ENCODE measurements at places on chromosomes 3 and 15.
A peak's percentile ranks its signal among the peaks of the same experiment; 100 is the strongest.

GRCh38 chr15:51750792-51751696 lies at the start of gene TMOD2:
Gene TMOD2, plus strand, starts transcription at chr15:51751597. Its CDS starts 14,845 bp downstream, at chr15:51766442.
- peaks cover 21% of the 10 kb centered on the region for H3K4me1 ChIP-seq
- no peak for DNase-seq
- peak within 1 kb of the TSS; percentile 84 for H3K4me3 ChIP-seq
- peaks cover 14% of the 10 kb centered on the region for H3K27me3 ChIP-seq
- no peak within 1 kb of the TSS for H3K27ac ChIP-seq
- peaks cover 3% of the 10 kb centered on the region for H3K36me3 ChIP-seq

GRCh38 chr3:10507331-10507730 lies 1.9 kb upstream of the ATP2B2 start:
- no peak overlapping the region for H3K4me3 ChIP-seq
- no peaks in the 10 kb centered on the region for H3K36me3 ChIP-seq
- no peaks in the 10 kb centered on the region for H3K4me1 ChIP-seq
- no peak for DNase-seq
- no peak overlapping the region for H3K27ac ChIP-seq

DNA sequence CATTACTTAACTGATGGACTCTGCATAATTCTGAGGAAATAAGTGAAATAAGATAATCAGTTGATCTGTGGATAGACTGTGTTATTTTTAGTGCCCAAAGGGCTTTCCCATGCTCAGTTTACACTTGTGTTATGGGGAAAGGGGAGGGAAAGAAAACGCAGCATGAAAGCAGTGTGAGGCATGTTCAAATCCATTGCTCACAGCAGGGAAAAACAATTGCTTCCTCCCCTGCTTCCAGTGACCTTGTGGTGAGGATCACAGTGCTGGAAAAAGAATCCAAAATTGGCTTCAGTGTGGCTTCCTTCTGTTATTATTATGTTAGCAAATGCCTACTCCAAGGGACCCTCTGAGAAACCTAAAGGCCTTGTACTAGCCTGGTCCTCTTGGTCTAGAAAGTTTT lies 285.1 kb upstream of the CDIN1 start:
- H3K4me3 ChIP-seq, result no peak overlapping the region
- no peak for DNase-seq
- H3K4me1 ChIP-seq, result no peaks in the 10 kb centered on the region

GRCh38 chr15:50206020-50206419 lies 24.0 kb downstream of the SLC27A2 start:
- H3K4me1 ChIP-seq, result no peaks in the 10 kb centered on the region
- no peak overlapping the region for H3K27ac ChIP-seq
- no peak overlapping the region for H3K4me3 ChIP-seq
- no peak for DNase-seq

GRCh38 chr3:53725387-53725995 lies 120.7 kb downstream of the CHDH start:
- H3K27ac ChIP-seq, result no peak overlapping the region
- no peaks in the 10 kb centered on the region for H3K4me1 ChIP-seq
- H3K27me3 ChIP-seq, result peaks cover 4% of the 10 kb centered on the region
- H3K4me3 ChIP-seq, result no peak overlapping the region
- no peaks in the 10 kb centered on the region for H3K36me3 ChIP-seq

DNA sequence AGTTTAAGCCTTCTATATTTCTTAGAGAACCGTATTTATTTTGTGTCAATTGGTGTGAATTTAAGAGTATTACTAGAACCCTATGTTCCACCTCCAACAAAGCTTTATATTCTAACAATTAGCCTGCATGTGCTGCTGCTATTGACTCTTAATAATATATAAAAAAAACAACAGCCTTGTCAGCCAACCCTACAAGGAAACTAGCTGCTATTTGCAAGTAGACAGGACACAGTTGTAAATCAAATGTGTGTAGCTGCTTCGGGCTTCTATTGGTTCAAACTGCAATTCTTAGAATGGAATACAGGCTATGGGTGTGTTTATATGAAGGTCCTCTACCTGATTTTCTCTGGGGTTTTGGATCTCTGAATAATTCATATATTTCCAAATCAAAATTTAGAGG lies 60.7 kb downstream of the ZBTB20 start:
- peaks cover 6% of the 10 kb centered on the region for H3K4me1 ChIP-seq
- no peaks in the 10 kb centered on the region for H3K27me3 ChIP-seq
- no peak overlapping the region for H3K27ac ChIP-seq
- DNase-seq, result no peak

DNA sequence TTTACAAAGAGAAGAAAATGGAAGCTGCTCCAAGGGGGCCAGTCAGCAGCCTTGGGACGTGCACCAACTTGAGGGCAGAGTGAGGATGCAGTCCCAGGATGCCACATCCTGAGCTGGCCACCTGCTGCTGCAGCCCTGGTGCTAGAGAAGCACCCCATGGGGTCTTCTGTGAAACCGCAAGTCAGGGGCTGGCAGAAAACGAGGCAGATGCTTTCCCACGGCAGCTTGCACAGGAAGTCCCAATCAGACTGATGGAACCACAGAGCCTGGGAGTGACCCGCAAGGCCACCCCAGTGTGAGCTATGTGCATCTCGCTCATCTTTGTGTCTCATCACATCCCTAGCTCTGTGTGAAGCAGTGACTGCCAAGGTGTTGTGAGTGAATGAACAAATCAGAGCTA lies 76.5 kb downstream of the NUP210 start:
- peaks cover 75% of the 10 kb centered on the region for H3K4me1 ChIP-seq
- peaks cover 8% of the 10 kb centered on the region for H3K27me3 ChIP-seq
- H3K4me3 ChIP-seq, result peak overlapping the region; percentile 73
- H3K36me3 ChIP-seq, result peaks cover 55% of the 10 kb centered on the region
- peak overlapping the region; percentile 66 for H3K27ac ChIP-seq
- peak; percentile 72 for DNase-seq

DNA sequence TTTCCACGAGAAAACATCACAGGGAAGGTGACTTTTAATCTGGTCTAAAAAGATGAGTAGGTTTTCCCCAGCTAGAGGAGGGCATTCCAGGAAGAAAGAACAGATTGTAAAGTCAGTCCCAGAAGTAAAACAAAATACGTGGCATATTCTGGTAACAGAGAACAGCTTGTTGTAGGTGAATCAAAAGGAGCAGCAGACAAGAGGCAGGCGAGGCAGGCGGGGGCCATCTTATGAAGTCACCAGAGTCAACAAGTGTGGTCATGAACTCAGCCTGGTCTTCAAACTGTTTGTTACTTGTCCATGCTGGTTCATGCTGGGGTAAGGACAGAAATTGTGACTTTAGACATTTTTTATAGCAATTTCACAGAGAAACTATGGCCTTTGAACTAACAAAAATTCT lies 4.0 kb upstream of the POPDC2 start:
- no peak overlapping the region for H3K27ac ChIP-seq
- DNase-seq, result no peak
- no peak overlapping the region for H3K4me3 ChIP-seq
- H3K27me3 ChIP-seq, result peaks cover 2% of the 10 kb centered on the region
- peaks cover 6% of the 10 kb centered on the region for H3K36me3 ChIP-seq

GRCh38 chr3:53223541-53223966 lies 32.3 kb downstream of the TKT start:
- H3K36me3 ChIP-seq, result peaks cover 15% of the 10 kb centered on the region
- no peak for DNase-seq
- H3K27ac ChIP-seq, result no peak overlapping the region
- no peaks in the 10 kb centered on the region for H3K4me1 ChIP-seq

- peaks cover 34% of the 10 kb centered on the region for H3K4me1 ChIP-seq
- no peak for DNase-seq
- H3K36me3 ChIP-seq, result peaks cover 68% of the 10 kb centered on the region
- H3K4me3 ChIP-seq, result no peak overlapping the region
Observed at GRCh38 chr3:119434703-119435102, 28.7 kb downstream of the TMEM39A start.

DNA sequence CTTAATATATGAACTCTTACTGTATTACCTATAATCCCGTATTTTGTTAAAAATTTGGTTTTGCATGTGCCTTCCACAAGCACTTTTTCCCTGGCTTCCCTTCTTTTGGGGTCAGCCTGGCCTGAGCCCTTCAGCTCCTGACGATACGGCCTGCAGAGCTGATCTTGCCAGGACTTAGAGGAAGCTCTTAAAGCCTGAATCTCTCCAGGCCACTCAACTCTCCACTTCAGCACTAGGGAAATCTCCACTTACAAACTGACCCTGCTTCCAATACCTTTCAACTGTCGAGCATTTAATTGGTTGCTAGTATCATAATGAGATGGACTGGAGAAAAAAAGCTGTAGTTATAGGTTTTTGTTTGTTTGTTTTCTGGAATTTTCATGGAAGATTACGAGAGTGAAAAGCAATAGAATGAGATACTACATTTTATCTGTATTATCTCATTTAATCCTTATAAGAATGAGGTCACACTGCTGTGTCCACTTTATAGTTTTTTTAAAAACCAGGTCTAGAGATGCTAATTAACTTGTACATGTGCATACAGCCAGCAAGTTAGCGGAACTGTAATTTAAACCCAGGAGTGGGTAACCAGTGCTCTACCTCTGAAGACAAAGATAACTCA lies 54.8 kb downstream of the ZBTB38 start:
- peaks cover 32% of the 10 kb centered on the region for H3K4me1 ChIP-seq
- peaks cover 20% of the 10 kb centered on the region for H3K36me3 ChIP-seq
- no peak overlapping the region for H3K4me3 ChIP-seq
- no peak for DNase-seq
- peaks cover 3% of the 10 kb centered on the region for H3K27me3 ChIP-seq

GRCh38 chr3:47261301-47261700 lies 21.3 kb downstream of the KIF9 start:
- no peak overlapping the region for H3K4me3 ChIP-seq

DNA sequence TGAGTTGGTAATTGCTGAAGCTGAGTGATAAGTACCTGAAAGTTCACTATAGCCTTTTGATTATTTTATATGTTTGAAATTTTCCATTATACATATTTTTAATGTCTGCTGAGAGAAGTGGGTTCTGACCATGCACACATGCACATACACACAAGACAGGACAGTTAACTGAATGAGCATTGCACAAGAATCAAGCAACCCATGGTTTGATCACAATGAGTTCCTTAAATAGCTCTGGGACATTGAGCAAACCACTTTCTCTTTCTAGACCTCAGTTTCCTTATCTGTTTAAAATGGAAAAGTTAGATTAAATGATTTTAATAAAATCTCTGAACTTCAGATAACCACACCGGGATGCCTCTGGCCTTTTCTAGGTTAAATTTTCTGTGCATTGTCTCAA lies 26.7 kb downstream of the SNTN start:
- H3K27me3 ChIP-seq, result no peaks in the 10 kb centered on the region
- no peak overlapping the region for H3K27ac ChIP-seq
- H3K4me3 ChIP-seq, result no peak overlapping the region
- no peaks in the 10 kb centered on the region for H3K4me1 ChIP-seq
- DNase-seq, result no peak
- H3K36me3 ChIP-seq, result no peaks in the 10 kb centered on the region

DNA sequence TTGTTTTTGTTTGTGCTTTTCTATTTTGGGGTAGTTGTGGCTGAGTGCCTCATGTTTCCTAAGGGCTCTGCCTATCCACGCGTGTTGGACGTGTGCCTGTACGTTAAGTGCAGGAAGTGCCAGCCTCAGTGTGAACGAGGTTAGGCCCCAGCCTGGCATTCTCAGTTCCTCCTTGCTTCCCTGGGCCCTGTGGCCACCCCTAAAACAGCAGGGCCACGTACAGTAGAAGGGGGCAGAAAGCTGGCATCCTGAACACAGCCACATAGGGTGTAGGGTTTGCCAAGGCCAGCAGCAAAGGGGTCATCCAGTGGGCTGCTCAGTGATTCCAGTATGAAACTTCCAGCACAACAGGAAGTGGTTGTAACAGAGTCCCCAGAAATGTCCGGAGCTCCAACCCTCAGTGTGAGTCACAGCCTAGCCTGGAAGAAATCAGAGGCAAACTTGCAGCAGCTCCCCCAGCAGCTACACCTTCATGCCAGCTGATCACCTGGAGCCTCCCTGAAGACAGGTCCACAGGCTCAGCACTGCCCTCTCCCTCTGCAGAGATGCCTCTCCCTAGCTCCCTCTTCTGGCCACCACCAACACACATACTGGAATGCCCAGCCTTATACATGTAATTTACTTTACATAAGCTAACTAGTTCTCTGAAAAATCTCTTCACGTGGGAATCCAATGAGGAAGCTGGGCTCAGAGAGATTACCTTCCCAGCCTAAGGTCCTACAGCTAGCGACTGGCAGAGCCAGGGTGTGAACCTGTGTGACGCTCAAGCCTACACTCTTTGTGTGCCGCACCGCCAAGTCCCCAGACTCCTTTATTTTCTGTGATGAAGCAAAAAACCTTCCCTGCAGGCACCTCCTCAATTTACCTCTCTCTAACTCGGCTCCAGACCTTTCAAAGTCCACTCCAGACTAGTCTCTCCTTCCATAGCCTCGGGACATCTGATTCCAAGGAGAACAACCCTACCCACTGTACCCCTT lies 26.6 kb downstream of the ILDR1 start:
- peaks cover 3% of the 10 kb centered on the region for H3K27me3 ChIP-seq
- no peaks in the 10 kb centered on the region for H3K4me1 ChIP-seq
- H3K36me3 ChIP-seq, result no peaks in the 10 kb centered on the region
- H3K4me3 ChIP-seq, result no peak overlapping the region

DNA sequence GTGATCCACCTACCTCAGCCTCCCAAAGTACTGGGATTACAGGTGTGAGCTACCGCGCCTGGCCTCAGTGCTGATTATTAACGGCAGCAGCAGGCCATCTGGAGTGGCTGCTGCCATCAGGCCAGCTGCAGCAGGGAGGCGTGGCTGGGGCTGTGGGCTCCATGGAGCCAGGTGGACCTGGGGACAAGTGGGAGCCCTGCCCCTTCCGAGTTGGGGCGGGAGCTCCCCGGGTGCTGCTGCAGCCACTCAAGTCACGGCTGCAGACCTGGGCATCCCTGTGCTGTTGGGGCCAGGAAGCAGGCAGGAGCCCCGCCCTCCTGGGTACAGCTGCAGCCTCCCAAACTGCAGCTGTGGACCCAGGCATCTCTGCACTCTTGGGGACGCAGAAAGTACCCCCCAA lies 23.9 kb downstream of the LRRC49 start:
- H3K27me3 ChIP-seq, result peaks cover 4% of the 10 kb centered on the region
- H3K4me3 ChIP-seq, result no peak overlapping the region
- no peaks in the 10 kb centered on the region for H3K4me1 ChIP-seq

GRCh38 chr15:52010633-52011595 lies 8.1 kb upstream of the MAPK6 start:
- no peak overlapping the region for H3K4me3 ChIP-seq
- H3K27ac ChIP-seq, result no peak overlapping the region
- no peak for DNase-seq
- H3K27me3 ChIP-seq, result no peaks in the 10 kb centered on the region
- no peaks in the 10 kb centered on the region for H3K36me3 ChIP-seq
- no peaks in the 10 kb centered on the region for H3K4me1 ChIP-seq

DNA sequence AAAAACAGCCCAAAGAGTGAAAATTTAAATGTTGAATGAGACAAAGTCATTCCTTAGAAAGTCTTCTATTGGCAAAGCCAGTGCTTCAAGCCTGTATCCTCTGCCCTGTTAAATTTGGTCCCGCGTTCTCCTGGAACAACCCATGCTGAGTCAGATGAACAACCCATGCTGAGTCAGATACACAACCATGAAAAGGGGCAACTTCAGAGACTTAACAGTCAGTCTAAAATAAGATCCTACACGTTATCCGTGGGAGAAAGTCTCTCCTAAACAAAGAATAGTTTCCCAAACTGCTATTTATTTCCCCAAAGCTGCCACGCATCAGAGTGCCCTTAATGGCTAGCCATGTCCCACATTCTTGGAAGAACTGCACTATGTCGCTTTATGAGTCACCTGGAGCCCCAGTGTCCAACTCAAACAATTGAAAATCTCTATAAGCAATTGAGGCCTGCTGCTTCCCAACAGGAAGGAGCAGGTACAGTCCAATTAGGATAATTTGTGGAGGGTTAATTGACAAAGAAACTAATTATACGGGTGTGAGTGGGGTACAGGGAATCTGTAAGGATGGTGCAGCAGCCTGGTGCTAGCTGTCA lies 66.1 kb downstream of the WHAMM start:
- no peak overlapping the region for H3K27ac ChIP-seq
- H3K36me3 ChIP-seq, result peaks cover 12% of the 10 kb centered on the region
- no peaks in the 10 kb centered on the region for H3K27me3 ChIP-seq
- no peak overlapping the region for H3K4me3 ChIP-seq
- H3K4me1 ChIP-seq, result no peaks in the 10 kb centered on the region
- DNase-seq, result no peak
